ENCODE measurements at places on chromosomes 3 and 15.

GRCh38 chr15:31434588-31435260, 108.1 kb downstream of the KLF13 start:
- peak; percentile 87 for DNase-seq

DNA sequence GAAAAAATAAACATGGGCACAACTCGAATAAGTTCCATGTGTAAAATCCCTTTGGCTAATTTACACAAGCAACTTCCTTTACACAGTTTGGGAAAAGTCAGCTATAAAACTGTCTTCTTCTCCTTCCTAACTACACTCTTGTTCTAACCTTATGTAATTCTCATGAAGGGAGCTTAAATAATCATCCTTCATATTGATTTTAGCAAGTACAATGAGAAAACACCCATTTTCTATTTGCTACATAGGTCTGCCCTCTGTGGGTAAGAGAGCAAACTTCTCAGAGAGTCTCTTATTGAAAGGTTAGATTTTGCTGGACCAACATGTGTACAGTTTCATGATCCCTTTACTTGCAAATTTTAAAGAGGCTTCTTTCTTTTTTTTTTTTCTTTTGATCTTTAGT, 398.5 kb downstream of the ROBO1 start:
- peak; percentile 9 for DNase-seq

GRCh38 chr15:48126667-48127355, 6.0 kb downstream of the SLC24A5 start:
- no peak for DNase-seq

DNA sequence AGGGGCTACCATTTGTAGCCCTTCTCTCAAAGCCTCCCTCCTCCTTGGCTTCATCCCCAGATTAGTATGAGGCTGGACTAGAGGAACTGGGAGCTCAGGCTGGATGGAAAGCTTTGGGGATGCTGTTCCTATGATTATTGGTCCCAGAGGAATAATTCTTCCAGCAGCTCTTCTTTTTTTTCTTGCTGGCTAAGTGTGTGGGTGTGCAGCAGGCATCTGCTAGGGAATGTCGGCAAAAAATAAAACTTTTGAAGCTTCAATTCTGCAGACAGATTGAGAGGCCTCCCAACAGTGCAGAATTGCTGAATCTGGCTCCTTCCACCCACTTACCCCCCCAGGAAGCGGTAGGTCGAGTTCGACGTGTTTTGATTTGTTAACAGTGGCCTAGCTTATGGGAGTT, 138.5 kb upstream of the ANKRD28 start:
- peak; percentile 60 for DNase-seq

DNA sequence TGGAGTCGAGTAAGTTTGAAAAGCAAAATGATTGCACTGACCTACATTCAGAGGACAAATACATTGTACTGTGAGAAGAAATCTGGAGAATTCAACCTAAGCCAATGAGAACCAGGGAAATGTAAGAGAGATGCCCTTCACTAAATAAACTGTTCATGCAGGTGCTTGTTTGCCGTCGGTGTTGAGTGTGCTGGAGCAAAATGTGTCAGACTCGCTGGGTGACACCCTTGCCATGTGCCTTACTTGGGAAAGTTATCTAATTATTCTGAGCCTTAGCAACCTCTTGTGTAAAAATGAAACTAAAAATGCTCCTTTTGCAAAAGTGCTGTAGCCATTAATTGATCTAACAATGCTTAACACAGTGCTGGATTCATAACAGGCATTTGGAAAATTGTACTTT, 140.4 kb downstream of the GABRB3 start:
- DNase-seq: no peak

- DNase-seq: peak; percentile 13
These were observed 707.8 kb upstream of the GOLIM4 start for GRCh38 chr3:168803536-168803935.

GRCh38 chr15:69795601-69796000, 302.1 kb downstream of the TLE3 start:
- no peak for DNase-seq

GRCh38 chr3:46414739-46415138, 7.7 kb downstream of the CCRL2 start:
- no peak for DNase-seq

GRCh38 chr3:35064761-35065160, 574.6 kb upstream of the ARPP21 start:
- DNase-seq: no peak

- peak; percentile 13 for DNase-seq
These were observed 322.7 kb upstream of the ZNF717 start for GRCh38 chr3:76107935-76108570.

All from fibroblast of skin of abdomen (primary cell).